Body of pancreas (tissue), 4 donors: ENCODE measurements at places on chromosomes 7 and 10. TPM values are rescaled to one million over a fixed set of nuclear protein-coding genes. Genes with fewer than 3 reads are reported as not detected.
A peak's percentile ranks its signal among the peaks of the same experiment; 100 is the strongest.

DNA sequence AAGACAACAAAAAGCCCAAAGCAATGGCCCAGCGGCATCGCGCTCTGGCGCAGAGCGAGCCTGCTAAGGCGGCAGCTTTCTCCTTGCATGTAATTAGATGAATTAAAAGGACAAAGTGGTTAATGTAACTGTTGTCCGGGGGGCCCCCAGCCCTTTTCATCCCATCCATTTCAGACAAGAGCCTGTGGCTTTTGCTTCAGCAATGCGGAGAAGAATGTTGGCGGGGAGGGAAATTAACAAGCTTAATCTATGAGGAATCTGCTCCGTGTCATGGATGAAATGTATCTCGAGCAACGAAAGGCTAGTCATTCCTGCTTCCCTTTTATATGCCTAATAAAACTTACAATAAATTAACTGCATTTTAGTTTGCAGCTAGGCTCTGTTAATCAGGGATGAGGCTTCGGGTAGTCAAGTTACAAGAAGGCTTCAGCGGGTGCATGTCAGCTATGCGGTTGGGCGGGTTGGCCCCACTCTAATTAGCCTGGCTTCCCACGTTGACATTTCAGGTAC is 203.3 kb downstream of the BUB3 start:
- DNase-seq: no peak

- DNase-seq: no peak
Observed at GRCh38 chr7:126856691-126857291, 395.9 kb downstream of the GRM8 start.

DNA sequence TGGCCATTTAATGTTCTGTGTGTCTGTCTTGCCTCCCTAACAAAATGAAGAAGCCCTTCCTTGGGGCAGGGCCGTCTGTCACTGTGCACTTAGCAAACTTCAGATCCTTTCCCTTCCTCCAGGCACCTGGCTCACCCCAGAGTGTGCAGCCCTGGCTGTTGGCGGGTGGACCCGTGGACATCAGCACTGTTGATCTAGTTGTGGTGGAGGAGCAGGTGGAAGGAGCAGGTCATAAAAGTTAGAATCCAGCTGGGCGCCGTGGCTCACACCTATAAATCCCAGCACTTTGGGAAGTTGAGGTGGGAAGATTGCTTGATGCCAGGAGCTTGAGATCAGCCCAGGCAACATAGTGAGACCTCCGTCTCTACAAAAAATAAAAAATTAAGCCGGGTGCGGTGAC is 12.7 kb downstream of the RAB19 start:
- no peak for DNase-seq

DNA sequence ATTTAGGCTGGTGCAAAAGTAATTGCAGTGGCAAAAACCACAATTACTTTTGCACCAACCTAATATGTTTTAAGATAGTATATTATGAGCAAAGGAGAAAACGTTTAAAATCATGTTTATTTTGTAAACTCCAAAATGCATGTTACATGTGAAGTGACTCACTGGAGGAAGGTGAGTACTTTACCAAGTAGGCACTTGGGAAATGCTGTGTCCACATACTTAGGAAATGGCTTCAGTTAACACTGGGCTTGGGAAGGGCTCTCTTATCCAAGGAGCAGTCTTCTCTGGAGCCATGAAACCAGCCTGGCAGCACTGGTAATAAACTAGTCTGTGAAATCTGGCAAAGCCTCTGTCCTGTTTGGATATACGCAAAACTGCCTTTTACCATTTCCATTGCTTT is 4.4 kb downstream of the RPS24 start:
- DNase-seq: no peak

DNA sequence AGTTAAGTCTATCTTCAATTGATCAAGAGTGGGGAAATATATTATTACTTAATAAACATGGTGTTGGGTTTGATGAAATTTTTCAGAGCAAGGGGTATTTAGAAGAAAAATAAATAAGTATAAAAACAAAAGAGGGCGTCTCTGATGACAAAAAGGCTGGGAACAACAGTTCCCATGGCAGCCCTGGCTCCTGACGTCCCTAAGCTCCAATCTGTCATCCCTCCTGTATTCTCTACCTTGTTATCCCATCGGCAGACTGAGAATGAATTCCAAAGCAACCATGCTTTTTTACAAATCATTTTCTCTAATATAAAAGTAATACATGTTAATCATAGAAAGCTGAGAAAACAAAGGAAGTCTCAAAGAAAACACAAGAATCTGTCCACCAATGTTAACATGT is 55.5 kb downstream of the SORBS1 start:
- DNase-seq: no peak

DNA sequence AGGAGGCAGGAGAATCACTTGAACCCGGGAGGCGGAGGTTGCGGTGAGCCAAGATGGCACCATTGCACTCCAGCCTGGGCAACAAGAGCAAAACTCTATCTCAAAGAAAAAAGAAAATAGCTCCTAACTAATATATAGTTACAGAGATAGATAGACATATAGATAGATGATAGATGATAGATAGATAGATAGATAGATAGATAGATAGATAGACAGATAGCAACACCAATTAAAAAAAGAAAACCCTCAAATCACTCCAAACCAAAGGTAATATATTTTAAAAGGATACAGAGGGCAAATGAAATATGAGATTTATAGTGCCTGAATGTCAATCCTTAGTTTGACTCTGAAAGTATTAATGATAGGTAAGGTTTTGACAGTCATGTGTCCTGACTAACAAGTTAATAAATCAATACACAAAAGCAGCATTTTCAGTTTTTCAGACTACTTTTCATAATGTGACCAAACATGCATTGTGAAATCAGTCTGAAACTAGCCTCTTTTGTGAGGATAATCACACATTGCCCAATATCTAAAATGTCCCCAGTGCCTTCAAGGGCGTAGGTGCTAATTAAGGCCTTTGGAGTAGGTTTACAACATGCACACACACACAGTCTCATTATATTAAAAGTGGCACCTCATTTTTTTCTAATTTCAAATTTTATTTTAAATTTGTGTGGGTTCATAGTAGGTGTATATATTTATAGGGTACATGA is 61.2 kb downstream of the BPGM start:
- DNase-seq: no peak

DNA sequence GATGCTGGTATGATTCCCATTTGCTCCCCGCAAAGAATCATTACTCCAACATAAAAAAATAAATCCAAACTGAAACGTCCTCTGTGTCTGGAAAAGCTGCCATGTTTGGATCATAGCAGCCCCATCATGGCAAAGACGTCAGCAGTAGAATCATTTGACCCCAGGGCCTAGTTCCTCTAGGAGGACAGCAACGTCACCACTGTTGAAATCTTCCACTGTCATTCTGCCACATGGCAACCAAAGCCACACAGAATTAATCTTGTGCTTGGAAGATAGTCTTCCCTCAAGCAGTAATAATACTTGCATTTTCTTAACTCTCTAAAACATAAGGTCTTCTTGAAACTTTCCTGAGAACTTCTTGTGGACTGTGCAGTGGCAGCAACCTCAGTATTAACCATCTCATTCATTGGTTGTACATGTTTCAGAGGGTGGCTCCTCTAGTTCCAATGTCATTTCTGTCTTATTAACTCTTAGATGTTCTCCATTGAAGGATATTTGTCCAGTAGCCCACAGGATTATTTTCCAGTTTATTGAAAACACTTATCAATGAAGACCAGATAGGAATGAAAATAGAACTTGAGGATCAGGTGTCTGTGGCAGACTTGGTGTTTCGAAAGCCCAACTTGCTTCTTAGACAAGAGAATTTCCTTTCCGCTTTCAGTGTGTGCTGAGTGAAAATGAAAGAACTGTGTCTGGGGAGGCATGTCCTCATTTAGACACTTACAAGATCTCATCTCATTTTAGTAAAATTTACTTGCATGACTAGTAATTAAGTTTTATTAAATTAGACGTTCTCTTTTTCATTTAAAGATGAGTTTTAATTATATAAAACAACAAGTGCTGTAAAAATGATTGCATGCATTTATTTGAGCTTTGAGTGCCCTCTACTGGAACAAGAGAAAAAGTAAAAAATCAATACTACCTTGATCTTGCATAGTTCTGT is 28.9 kb upstream of the INHBA start:
- no peak for DNase-seq

GRCh38 chr7:26434974-26435373 is 143.3 kb downstream of the SNX10 start:
- DNase-seq: no peak

DNA sequence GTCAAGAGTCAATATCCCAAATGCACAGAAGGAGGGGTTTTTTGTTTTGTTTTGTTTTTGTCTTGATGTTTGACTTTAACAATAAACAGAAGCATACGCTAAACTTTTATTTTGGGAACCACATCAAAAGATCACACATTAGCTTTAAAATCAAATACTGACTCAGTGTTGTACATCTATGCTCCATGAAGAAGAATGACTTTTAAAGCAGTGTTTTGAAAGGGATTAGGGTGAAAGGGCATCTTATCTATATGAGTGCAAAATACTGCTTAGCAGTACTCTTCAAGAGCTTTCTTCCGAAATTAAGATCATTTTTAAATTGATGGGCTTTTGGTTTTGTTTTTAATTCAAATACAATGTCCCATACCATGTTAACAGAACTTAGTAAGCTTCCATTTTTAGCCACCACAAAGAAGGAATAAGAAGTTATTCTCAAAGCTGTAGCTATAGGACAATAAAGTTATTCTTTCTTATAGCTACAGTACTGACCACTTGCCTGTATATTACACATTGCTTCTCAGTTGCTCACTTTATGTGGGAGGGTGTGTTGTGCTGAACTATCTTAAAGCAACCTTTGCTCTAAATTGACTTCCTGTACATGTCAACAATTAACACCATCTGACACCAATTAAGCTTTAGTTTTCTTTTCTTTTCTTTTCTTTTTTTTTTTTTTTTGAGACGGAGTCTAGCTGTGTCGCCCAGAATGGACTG is 144.3 kb upstream of the KAT6B start:
- no peak for DNase-seq

- DNase-seq: no peak
Observed at GRCh38 chr10:51227897-51228713, 153.8 kb downstream of the PRKG1 start.

DNA sequence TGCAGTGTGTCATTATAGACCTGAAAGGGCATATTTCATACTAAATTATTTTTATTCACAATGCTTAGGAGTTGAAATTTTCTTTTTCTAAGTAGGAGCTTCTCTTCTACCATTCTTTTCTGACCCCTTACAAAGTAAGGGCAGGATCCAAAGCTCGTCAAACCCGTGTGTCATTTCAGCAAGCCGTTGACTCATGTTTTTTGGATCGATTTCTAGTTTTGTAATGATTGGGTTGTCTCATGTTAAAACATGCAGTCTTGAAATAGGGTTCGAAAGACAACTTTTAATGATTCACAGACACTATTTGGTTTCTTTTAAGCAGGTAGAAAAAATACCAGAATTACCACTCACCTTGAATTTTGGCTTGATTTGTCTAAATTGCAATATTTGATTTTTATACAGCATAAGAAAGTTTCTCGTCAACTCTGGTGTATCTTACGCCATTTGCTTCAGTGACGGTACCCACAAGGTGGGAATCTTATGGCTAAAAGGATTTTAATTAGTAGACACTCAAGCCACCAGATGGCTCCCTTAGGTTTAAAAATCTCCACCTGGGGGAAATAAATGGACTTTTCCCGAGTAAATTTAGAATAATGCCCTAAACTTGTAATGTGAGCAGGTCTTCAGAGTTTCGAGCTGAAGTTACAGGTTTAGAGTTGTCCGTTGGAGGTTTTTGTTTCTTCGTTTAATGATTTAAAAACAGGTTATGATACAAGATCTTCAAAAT is 283.4 kb downstream of the CCDC3 start:
- no peak for DNase-seq

- no peak for DNase-seq
Observed at GRCh38 chr10:125928928-125929585, 32.7 kb downstream of the FANK1 start.

DNA sequence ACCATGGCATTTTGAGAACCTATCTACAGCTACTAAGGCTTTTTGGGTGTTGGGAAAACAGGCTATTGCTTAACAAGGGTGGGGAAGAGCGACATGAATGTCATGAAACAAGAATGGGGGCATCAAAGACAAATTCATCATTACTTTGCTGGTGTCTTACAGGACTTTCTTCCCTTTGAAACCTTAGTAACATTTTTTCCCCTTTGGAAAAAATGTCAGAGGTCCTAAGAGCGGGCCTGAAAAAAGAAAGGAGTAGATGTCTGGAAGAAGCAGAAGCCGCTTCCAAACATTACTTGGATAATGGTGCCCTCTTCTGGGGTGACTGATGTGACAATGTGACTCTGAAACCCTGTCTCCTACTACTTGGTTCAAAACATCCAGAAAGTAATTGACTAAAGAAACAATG is 3.8 kb upstream of the DDX50 start:
- peak; percentile 61 for DNase-seq

- DNase-seq: no peak
Observed at GRCh38 chr10:30170814-30171213, 111.4 kb upstream of the JCAD start.

DNA sequence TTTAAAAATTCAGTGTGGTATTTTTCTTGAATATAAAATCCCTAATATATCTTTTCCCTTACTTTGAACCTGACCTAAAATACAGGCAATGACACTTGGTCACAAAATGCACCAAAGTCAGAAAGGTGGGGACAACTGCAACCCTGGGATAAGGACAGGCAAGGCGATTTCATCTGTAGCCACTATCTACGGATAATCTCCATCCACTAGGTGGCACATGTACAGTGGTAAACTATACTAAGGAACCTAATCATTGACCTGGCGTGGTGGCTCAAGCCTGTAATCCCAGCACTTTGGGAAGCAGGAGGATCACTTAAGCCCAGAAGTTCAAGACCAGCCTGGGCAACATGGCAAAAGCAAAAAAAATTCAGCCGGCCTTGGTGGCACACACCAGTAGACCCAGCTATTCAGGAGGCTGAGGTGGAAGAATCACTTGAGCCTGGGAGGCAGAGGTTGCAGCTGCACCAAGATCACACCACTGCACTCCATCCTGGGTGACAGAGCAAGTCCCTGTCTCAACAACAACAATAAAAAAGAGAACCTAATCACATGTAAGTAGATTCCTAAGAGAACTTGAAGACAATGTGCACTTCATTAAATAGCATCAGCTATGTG is 98.9 kb downstream of the KMT2C start:
- DNase-seq: no peak

DNA sequence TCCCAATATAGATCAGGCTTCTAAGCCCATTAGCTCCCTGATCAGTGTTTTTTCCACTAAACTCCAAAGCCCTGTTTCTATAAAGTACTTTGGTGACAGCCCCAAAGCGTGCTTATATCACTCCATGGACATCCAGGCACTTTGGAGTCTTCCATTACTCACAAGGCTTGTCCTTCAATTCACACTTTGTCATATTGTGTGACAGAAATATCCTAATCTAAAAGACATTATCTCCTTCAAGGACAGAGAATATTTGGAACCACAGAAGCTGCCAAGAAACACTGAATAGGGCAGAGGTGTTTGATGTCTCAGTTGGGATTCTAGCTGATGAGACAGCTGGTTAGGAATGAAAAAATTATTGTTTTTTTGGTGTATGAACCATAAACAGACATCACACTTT is 18.4 kb downstream of the CYP2C19 start:
- no peak for DNase-seq

The FOXI2 gene
- not detected for total RNA-seq

The CD36 gene
- total RNA-seq: 120 TPM

The HMX3 gene
- not detected for total RNA-seq

The LHPP gene
- total RNA-seq: 9.9 TPM

The BAG3 gene
- 17.5 TPM for total RNA-seq

The TMEM225B gene
- not detected for total RNA-seq

The NUDT5 gene
- 33.6 TPM for total RNA-seq

The DUSP5 gene
- 6.2 TPM for total RNA-seq

The PAPOLB gene
- not detected for total RNA-seq

The CDC14C gene
- not detected for total RNA-seq

The RBP3 gene
- total RNA-seq: not detected
